Osteocyte (in vitro differentiated cells): ENCODE measurements at places on chromosomes 12 and 14.

DNA sequence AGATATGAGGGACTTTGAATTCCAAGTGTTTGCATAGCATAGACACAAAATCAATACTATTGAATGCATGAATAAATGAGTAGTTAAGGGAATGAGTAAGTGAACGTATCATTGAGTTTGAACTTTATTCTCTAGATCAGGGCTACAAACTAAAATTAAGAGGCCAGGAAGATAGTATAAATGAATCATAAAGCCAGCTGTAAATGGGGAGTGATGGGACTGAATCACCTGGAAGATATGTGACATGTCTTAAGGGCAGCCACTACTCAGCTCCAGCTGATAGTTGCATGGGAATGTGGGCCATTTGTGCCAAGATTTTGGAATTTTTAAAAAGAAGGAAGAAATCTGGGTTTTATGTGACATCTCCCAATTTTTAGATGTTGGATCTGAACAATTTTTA, 229.9 kb downstream of the AKAP6 start:
- DNase-seq, result no peak

- DNase-seq, result no peak
Measured at GRCh38 chr12:27534060-27534764, 10.2 kb downstream of the PPFIBP1 start.

GRCh38 chr12:94099632-94100031, 48.7 kb upstream of the PLXNC1 start:
- DNase-seq, result no peak

- no peak for DNase-seq
Measured at GRCh38 chr12:22037947-22038346, 8.1 kb upstream of the CMAS start.

GRCh38 chr12:96143392-96143791, 50.8 kb upstream of the ELK3 start:
- DNase-seq, result no peak

DNA sequence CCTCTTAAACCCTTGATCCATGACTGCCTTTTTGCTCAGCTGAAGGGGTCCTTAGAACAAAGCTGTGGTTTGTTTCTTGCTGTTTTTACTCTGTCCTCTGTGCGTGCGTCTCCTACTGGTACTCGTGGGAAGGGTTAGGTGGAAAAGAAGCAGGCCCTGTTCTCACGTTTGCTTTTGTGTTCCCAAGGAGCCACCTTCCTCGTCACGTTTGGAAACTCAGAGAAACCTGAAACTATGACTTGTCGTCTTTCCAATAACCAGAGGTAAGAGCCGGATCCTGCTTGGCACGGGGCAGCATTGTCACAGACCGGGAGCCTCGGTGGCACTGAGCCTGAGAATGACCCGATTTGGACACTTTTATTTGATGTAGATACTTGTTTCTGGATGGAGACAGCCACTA, 13.1 kb downstream of the ZFYVE21 start:
- no peak for DNase-seq

DNA sequence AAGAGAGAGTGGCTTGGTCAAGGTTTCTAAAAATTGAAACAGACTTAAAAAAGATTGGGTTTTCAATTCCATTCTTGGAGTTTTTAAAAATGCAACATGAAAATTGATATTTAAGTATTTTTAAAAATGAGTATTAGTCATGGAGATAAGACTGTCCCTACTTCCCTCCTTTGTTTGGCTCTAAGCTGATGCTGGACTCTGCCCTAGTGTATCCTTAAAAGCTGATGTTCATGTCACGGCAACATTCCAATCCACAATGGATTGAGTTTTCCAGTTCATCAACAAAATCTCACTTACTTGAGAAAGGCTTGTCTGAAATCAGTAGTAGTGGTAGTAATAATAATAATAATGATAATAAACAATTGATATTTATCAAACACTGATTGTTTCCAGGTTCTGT, 119.0 kb upstream of the SLC38A2 start:
- no peak for DNase-seq
